Stimulated activated effector memory CD8-positive, alpha-beta T cell treated with anti-CD3 and anti-CD28 coated beads, Interleukin-12 subunit alpha, Interleukin-12 subunit beta, amount 100 ng/mL, for 72 hours (primary cell): ENCODE measurements at places on chromosomes 7 and 10.

- no peak for DNase-seq
These were observed 10.7 kb downstream of the RHEB start for GRCh38 chr7:151508991-151509390.

- no peak for DNase-seq
These were observed 11.6 kb upstream of the MNX1 start for GRCh38 chr7:157021871-157022680.

DNA sequence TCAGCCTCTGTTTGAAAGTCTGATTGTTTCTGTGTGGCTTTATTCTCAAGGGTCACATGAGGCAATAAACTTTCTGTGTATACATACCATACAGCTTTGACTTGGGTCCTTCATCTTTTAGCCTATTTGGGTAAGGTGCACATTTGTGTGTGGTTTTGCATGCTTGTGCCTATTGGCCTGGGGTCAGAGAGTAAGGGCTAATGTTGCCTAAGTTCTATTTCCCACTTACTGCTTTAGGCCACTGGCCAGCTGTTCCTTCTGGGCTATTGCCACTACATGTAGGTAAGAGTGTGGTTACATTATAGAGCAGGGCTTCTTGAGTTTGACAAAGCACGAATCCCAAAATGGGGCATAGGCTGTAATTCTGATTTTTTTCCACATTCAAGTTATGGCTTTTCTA lies 21.8 kb downstream of the BBIP1 start:
- no peak for DNase-seq

DNA sequence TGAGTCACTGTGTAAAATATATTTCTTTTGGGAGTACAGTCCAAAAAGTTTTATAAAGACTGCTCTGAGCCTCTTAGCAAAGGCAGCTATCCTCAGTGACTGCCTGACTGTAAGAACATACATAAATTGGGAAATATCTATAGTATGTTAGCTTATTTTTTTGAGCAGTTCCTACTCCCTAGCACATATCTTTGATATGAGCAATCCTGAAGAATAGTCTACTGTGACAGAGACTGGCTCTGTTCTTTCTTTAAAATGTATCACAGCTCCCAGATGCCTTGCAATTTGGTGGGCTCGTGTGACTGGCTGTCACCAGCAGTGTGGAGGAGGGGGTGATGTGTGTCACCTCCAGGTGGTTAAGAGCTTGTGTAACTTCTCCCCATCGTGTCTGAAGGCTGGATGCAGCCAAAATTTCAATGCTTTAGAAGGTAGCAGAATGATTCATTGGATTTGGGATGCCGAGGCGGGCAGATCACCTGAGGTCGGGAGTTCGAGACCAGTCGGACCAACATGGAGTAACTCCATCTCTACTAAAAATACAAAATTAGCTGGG lies 47.9 kb downstream of the MTERF1 start:
- DNase-seq = no peak

- no peak for DNase-seq
These were observed 25.5 kb downstream of the SKIDA1 start for GRCh38 chr10:21499701-21500577.

DNA sequence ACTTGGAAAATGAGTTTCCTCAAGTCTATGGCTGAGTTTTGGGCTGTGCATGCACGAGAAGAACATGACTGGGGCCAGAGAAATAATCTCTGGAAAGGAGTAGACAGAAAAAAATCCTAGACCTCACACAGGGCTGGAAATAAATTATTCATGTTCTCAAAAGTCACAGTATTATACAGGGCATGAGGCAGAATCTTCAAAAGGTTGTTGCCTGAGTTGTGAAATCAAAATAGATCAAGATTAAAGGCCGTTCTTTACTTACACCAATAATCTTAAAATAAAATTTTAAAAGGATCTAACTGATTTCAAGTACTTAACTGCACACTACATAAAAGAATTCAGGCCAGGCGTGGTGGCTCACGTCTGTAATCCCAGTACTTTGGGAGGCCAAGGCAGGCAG lies 14.1 kb upstream of the CREM start:
- DNase-seq = no peak

DNA sequence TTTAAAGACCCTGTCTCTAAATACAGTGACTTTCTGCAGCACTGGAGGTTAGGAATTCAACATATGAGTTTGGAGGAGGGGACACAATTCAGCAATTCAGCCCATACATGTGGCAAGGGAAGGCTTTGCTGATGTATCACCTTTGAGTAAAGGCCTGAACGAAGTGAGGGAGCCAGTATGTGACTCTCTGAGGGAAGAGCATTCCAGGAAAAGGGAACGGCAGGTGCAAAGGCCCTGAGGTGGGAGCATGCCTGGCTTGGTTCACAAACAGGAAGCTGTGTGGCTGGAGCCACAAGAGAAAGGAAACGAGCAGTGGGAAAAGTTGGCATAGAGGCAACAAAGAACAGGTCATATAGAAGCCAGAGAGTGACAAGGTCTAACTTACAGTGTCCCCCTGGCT lies 72.9 kb downstream of the MTPN start:
- no peak for DNase-seq

GRCh38 chr10:128275388-128276177 lies 149.4 kb upstream of the MKI67 start:
- no peak for DNase-seq

DNA sequence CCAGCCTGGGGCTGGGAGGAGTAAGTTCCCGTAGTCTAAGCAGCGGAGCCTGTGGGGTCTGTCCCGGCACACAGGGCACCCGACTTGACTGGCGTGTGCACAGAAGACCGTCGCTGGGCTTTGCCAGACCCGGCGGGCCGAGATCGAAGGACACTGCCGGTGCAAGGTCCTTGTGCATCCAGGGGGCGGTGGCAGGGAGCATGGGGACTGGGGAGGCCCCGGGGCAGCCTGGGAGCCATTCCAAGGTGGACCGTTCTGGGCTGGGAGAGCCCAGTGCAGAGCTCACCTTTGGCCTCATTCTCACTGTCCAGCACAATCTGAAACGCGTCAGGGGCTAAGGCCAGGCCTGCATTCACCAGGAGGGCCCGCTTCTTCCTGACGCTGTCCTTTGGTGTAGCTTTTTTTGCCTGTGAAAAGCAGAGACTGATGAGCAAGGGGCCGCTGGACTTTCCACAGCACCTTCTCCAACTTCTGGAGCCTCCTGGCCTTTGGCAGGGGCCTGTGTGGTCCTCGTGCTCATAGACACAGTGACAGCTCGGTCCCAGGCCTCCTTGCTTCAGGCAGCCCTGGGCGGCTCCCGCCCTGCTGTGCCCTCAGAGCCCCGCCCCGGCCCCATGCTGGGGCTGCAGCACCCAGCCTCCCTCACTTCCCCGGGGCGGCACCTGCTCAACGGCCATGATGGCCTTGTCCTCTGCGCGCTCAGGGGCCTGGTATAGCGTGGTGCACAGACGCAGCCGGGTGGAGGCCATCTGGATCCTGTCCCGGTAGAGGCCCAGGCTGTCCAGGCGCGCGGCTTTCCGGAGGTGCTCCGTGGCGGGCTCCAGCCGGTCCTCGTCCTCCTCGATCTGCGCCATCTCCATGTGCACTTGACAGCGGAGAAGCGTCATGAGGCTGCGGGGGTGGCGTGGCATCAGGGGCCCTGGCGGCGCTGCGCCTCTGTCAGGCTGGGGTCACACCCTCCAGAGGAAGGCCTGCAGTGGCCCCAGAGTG lies 20.3 kb downstream of the CFAP46 start:
- no peak for DNase-seq

DNA sequence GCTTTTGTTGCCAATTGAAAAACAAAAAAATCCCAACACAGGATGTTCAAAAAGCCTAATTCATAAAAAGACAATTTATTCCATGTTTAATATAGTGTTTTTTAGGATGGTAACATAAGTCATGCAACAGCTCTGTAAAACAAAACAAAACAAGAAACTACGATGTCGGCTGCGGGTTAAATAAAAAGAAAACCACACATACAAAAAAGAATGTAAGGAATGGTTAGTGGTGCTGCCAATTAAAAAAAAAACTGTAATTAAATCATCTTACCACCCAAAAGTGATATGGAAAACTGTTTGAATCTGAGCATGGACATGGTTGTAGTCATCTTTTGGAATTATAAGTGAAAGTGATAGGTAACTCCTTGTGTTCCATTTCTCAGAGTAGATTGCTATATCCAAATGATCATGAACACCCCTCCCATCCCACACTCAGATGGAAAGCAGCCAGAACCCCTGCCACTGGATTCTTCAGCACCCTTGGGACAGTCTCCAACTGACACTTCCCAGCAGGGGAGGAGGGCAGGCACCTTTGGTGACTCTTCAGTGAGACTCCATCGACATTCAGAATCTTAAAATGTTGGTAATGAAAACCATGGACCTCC lies 14.3 kb upstream of the DAGLB start:
- no peak for DNase-seq

DNA sequence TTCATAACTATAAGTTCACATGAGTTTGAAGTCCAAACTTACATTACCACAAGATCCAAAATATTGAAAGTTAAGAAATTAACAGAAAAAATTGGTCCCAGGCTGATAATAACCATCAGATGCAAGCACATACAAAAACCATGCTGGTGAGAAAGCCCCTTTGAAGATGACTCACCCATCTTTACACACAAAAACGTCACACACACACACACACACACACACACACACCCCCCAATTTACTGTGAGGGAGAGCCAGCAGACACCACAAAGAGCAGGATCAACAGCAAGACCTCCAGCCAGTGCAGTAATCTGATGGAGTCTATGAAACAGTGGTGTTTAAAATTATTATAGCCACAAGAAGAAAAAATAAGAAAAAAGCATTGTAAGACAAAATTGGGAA lies 50.1 kb upstream of the DRGX start:
- DNase-seq = no peak

DNA sequence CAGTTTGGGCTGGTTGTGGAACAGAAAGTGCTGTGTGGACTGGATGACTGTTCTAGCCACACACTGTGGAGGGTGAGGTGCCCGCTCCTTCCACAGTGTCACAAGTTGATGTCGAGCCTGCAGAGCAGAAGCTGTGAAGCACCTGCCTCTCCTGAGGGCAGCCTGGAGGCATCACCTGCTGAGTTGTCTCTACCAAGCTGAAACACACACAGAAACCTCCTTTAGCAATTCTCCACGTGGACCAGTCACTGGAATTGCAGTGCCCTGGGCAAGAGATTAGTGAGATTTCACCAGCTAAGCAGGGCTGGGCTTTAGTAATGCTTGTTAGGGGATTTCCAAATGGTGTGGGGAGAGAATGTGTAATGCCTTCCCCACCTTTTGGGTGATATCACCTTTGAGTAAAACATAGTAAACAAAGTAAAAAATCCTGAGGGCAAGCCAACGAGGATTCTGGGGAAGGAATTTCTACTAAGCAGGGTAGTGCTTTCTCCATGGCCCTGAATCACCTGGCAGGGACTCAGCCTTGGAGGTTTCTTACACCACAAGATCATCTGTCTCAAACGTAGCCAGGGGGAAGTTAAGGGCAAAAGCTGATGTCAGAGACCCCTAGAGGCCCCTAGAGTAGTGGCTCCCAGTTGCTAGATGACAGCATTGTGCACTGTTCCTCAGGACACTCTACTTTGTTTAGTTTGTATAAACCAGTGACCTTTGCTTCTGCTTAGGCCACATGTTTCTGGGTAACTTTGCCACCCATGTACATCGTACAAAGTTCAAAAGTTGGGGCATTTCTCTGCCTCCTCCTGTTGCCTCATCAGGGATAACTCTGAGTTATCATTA lies 233.1 kb upstream of the IGFBP3 start:
- no peak for DNase-seq

GRCh38 chr10:69994262-69994661 lies 58.4 kb upstream of the MACROH2A2 start:
- DNase-seq = no peak

DNA sequence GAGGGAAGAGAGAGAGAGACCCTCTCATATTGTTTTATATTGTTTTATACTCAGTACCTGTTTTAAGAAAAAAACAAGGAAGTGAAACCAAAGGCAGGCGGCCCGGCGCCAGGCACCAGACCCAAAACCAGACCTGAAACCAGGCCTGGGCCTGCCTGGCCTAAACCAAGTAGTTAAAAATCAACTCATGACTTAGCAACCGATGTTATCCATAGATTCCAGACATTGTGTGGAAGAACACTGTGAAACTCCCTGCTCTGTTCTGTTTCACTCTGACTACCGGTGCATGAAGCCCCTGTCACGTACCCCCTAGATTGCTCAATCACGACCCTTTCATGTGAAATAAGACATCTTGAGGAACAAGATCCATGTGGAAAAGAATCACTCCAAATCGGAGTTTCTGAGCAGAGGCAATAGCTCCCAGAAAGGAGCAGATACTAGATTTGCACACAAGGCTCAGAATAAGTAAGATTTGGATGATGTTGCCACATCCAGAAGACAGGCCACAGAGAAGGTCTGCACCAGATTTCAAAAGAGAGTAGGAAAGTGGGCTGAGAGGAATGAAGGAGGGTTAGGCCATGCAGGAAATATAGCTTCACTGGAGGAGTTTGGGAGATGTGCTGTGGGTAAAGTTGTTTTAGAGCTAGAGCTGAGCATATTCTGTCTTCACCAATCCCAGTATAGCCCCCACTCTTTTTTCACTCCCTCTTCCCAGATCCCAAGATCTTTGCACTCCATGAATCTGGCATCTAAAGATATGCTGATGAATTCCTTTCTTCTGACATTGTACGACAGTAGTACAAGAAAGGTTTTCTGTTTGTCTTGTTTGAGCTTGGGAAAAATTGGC lies 8.8 kb upstream of the ZNF248 start:
- DNase-seq = no peak

DNA sequence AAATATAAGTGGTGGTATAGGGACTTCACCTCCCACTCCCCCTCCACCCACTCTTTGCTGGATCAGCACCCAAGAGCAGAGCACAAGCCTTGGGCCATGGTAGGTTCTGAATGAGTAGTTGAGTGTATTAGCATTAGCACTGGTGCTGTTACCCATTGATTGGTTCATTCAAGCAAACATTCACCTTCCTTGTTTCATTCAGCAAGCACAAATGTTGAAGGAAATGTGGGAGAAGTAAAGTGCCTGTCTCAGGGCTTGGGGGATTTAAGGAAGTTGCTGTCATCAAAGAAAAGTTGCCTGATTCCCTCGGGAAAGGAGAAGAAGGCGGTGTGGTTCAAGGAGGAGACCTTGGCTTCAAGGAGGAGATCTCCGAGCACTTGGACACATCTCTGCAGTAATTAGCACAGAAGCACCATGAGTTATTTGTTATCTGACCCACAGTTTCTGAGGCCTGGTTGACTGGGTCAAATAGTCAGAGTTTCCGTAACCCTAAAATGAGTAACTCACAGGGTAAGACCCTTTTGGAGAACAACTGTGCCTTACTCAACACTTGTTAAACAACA lies 17.3 kb downstream of the IL2RA start:
- no peak for DNase-seq

DNA sequence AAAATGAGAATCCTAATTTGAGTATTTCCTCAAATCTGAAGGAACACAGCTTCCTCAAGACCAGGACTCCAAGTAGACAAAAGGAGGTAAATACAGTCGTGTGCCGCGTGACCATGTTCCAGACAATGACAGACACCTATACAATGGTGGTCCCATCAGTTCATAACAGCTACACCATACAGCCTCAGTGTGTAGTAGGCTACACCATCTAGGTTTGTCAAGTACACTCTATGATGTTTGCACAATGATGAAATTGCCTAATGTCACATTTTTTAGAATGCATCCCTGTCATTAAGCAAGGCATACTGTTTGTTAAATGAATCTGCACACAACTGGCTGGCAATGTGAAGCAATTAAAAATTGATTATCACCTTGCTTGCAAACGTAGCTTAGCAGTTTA lies 107.9 kb downstream of the PROSER2 start:
- no peak for DNase-seq

GRCh38 chr7:2730846-2731770 lies 43.1 kb downstream of the AMZ1 start:
- DNase-seq = no peak
